Osteocyte (in vitro differentiated cells): ENCODE measurements at places on chromosomes 6 and 20. TPM values are rescaled to one million over a fixed set of nuclear protein-coding genes. Genes with fewer than 3 reads are reported as not detected.

GRCh38 chr6:42103753-42104094 is 38.7 kb downstream of the C6orf132 start:
- DNase-seq, result no peak

DNA sequence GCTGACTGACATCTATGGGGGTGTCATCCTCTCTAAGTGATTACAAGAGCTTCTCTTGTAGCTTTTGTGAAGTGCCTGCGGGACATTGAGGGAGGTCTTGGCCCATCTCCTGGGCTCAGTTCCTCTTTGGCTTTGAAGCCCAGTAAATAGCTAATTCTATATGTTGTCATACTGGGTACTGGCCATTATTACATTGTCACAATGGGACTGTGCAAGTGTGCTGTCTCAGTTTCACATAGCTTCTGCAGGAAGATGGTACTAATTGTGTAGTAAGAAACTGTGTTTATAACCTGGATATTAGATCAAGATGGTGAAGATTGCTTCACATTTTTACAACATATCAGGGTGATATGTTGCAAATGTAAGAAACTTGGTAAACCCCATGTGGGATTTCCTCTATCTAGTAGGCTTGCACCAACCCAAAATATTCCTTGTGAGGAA is 19.9 kb downstream of the SPINT3 start:
- DNase-seq, result no peak

DNA sequence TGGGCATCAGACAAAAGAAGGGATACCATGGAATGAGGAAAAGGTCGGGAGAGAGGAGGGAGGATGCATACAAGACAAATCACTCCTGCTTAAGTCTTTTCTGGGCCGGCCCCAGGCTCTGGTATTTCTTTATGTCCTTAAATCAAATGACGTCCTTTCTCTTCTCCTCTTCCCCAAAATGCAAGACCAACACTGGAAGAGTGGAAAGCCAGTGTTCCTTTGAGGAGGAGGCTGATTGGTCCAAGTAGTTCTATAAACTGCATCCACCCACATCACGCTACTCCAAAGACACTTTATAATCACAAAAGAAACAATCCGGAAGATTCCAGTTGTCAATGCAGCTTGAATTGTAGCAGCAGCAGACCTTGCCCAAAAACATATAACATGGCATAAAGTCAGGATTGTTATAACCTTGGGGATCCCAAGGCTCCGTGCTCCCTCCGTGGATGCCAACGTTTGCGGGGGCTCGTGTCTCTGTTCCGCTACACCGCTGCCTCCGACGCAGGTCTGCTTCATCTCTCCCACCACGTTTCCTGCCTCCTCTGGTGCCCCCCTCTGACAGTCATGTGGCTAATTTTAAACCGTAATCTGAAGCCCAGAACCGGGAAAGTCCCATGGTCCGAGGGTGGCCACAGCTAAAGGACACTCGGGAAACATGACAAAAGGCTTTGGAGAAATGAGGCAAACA is 47.1 kb downstream of the MCUR1 start:
- no peak for DNase-seq

Gene TRIM15
- total RNA-seq, result not detected in 2 replicates
